ENCODE measurements at places on chromosomes 2 and 18.

DNA sequence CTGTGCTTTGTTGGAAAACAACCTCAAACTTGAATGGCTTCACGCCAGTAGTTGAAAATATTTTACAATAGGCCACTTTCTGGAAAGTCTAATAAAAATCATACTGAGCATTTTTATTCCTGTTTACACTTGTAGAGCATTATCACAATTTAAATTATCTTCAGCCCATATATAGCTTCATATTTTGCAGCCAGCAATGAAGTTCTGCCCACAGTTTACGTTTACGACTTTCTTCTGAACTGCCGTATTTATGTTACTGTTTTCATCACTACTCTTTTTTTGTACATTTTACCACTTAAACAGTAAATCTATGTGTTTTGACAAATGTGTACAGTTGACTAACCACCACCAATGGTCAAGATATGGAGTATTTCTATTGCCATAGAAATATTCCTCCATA, 86.2 kb downstream of the COPS8 start:
- no peak for DNase-seq

DNA sequence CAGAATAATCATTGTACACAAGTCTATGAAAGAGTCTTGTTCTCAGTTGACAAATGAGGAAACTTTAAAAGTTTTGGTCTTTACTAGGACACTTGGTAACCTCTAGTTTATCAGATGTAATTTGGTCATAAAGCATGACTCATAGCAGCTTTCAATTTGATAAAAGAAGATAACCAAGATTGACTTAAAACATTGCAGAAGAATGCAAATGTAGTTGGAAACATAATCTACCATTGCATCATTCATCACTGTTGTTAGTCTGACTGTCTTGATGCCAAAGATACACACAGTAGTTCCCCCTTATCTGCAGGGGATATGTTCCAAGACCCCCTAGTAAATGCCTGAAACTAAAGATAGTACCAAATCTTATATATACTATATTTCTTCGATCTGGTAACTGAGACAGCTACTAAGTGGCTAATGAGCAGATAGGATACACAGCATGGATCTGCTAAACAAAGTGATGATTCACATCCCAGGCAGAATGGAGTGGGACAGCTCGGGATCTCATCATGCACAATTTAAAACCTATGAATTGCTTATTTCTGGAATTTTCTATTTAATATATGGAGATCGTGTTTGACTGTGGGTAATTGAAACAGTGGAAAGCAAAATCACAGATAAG, 131.4 kb upstream of the CCDC68 start:
- no peak for DNase-seq

- DNase-seq = no peak
These were observed 79.5 kb downstream of the FAM161A start for GRCh38 chr2:61774351-61774750.

- no peak for DNase-seq
These were observed 24.0 kb downstream of the LCT start for GRCh38 chr2:135812907-135813511.

- DNase-seq = no peak
These were observed 374.6 kb upstream of the LRATD1 start for GRCh38 chr2:14257801-14258507.
